Activated CD4-positive, alpha-beta T cell treated with anti-CD3 and anti-CD28 coated beads for 24 hours (primary cell): ENCODE measurements at places on chromosomes 12 and 14.
A peak's percentile ranks its signal among the peaks of the same experiment; 100 is the strongest.

- no peak for DNase-seq
These were observed 344 bp downstream of the LPAR5 start for GRCh38 chr12:6635375-6635855.

DNA sequence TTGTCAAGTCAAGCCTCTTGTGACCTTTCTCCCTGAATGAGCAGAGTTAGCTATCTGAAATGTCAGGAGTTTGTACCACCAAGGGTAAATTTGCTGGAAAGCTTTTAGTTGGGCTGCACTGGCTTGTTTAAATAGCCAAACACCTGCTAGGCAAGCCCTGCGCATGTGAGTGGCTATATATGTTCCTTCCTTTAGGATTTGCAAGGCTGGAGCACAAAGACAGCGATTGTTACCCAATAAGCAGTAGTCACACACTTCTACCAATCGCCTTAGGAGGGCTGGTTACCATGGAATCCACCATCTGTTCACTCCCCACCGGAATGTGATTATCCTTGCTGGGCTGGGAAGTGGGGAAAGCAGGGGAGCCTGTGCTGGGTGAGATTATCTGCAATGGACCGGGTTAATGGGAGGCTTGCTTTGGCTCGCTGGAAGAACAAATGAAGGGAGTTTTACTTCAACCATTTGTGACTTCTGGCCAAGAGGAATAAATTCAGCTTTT lies 102.5 kb downstream of the FGD4 start:
- DNase-seq, result no peak

DNA sequence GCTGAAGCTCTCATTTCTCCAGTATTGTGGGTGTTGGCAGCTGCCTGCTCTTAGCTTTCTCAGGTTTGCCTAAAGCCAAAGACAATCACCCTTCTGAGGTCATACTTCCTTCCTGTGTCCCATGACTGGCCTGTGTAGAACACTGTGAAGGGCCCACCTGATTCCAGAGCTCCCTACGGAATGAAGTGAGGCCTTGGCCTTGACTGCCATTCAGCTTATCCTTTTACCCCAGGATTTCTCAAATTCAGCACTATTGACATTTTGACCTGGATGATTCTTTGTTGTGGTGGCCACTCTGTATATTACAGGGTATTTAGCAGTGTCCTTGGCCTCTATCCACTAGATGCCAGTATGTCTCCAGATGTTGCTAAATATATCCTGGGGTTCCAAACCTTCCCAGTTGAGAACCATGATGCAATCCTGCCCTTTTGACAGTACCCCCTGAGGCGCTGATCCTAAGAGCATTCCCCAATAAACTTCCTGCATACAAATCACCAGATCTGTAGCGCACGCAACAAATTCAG lies 112.3 kb upstream of the KRR1 start:
- no peak for DNase-seq

DNA sequence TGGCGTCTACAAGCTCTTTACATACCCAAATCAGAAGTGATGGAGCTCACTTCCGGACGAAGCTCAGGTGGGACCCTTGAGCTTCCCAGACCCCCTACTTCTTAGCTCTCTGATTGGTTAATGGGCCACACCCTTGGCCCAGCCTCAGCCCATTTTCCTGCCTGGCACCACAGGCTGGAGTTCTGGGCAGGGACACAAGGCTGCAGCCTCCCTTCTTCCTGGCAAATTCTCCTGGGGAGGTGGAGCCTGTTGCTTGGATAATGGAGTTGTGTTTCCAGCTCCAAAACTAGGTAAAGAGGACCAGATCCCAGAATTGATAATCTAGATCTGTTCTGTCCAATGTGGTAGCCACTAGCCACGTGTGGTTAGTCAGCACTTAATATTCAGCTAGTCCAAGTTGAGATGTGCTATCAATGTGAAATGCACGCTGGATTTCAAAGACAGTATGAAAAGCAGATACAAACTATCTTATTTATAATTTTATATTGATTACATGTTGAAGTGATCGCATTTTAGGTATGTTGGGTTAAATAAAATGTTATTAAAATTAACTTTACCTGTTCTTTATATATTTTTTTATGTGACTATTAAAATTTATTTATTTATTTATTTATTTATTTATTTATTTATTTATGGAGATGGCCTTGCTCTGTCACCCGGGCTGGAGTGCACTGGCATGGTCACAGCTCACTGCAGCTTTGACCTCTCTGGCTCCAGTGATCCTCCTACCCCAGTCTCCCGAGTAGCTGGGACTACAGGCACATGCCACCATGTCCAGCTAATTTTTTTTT lies 12.6 kb upstream of the FAIM2 start:
- no peak for DNase-seq

DNA sequence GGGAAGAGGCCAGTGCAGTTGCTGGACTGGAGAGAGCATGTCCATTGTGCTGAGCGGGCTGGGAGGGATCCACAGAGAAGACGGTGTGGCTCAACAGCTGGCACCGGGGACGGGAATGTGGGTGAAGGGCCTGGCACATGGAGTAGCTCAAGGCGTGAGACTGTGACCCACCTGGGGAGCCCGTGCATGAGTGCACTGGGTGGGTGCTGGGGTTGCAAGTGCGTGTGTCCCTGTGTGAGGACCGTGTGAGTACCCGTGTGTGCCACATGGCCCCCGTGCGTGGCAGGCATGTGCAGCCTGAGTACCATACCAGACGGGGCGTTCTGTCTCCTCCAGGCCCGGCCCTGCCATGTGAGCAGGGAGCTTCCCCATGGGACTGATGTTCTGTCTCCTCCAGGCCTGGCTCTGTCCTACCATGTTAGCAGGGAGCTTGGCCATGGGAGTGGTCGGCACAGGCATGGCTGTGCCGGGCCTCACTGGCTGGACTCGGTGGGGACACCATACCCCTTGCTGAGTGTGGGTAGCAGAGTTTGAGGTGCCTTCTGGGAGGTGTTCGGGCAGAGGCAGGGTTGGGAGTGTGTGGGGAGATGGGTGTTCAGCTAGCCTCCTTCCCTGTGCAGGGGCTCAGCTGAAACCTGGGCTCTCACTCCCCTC lies 234.4 kb downstream of the TMEM121 start:
- no peak for DNase-seq

- DNase-seq, result no peak
These were observed 257.4 kb downstream of the ZFP36L1 start for GRCh38 chr14:68535404-68536017.

GRCh38 chr14:102141797-102142196 lies 2.1 kb downstream of the WDR20 start:
- DNase-seq, result no peak

GRCh38 chr14:22112004-22112403 lies 438.4 kb upstream of the OR4E1 start:
- peak; percentile 29 for DNase-seq

DNA sequence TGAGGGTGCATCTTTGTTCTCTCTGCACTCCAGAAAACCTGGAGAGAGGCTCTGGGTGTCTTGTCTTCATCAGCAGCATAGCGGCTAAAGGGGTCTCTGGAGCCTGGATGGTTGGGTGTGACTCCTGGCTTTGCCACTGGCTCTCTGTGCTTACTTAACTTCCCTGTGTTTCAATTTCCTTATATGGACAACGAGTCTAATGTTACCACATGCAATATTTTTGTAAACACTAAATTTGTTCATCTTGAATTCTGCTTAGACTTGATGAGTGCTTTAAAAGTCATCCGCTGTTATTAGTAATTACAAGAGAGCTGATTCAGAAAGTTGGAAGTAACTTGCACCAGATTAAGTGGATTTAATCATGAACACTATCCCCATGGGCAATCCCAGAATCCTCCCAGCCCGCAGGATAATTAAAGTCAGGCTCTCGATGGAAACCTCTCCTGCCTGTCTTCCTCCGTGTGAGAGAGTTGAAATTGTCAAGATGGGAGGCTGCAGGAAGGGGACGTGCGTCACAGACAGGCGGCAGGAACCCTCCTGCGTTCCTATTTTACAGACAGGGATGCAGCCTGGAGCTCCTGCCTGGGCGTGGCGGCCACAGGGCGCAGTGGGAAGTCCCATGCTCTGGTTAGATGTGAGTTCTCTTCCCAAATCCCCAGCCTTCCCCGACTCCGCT lies 201.2 kb downstream of the TTC8 start:
- no peak for DNase-seq

- no peak for DNase-seq
These were observed 38.3 kb upstream of the CATSPERB start for GRCh38 chr14:91770185-91770584.

- no peak for DNase-seq
These were observed 38.2 kb upstream of the GSG1 start for GRCh38 chr12:13141686-13142085.

- no peak for DNase-seq
These were observed 128.0 kb downstream of the ATP23 start for GRCh38 chr12:58069268-58069963.

GRCh38 chr12:28824193-28824846 lies 324.8 kb upstream of the FAR2 start:
- DNase-seq, result no peak

GRCh38 chr14:57066887-57067513 lies 201.7 kb downstream of the EXOC5 start:
- DNase-seq, result peak; percentile 7

DNA sequence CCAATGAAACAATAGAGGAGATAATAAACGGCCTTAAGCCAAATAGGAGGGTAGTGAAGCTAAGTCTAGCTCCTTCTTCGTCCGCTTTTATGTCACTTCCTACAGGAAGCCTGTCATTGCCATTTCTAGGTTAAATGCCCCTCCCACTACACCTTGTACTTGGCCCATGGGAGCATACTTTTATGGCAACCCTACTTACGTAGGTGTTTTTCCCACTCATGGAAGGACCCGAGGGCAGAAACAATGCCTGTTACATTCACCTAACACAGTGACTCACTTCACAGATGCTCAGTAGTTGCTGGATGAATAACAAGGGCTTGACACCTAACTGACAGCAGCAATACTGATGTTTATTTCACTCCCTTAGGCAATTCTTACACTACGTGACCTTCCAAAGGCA lies 44.5 kb downstream of the ALKBH1 start:
- DNase-seq, result no peak

- DNase-seq, result no peak
These were observed 284.9 kb downstream of the RGS6 start for GRCh38 chr14:72217135-72217534.

GRCh38 chr12:105935981-105936380 lies 202.8 kb downstream of the NUAK1 start:
- no peak for DNase-seq

DNA sequence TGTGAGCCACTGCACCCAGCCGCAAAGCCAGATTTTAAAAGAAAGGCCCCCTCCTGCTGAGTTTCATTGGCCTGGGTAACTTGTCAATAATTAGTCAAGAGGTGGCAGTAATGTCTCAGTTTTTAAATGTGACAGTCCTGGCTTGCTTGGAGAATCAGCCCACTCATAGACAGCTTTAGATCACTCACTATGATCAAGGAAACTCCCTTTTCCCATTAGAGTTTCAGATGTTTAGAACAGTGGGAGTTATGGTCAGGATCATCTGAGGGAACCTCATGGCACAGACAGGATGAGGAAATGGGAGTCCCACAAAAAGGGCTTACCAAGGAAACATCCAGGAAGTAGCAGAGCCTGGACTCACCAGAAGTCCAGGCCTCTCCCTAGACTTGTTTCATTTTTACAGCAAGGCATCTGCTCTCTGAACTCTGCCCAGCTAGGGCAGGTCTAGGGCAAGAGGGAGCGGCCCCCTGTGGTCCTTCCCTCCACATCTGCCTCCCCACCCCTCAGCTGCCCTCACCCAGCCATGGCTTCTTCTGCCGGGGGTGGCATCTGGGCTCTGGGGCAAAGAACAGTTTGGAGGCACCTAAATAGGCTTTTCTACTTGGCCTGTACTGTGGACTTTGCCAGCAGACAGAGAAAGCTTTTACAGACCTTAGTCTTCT lies 11.2 kb downstream of the BCL2L14 start:
- DNase-seq, result no peak

DNA sequence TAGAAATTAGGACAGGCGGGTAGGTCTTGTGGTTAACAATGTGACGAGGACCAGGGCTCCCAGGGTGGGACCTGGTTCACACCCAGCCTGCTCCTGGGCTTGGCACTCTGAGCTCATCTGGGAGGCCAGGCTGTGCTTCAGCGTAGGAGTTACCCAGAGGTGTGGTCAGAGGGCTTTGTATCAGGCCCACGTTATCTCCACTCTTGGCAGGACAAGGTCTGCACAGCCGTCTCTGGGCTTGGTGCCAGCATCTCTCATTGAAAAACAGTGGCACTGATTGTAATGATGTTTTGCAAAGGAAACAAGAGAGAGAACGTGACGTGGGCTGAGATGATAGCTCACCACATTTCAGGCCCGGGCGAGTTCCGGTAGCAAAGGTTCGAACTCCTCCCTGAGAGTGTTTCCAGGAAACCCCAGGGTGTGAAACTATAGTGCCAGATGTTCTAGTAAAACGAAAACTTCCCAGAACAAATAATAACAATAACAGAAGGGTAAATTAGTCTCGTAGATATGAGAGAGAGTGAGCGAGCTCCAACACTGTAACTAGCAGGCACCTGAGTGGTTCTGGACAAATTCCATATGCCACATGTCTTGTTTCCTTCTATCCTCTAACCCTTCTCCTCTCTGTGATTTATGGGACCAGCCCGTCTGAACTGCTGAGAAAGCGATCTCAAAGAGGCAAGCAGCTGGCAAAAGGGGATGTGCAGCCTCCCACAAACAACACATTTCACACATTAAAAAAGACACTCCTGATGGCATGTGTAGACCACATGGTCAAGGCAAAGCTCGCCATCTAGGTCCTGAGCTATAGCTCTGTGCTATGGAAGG lies 227.3 kb downstream of the KTN1 start:
- peak; percentile 23 for DNase-seq

- DNase-seq, result no peak
These were observed 226.1 kb upstream of the PRKD1 start for GRCh38 chr14:30153717-30154116.

DNA sequence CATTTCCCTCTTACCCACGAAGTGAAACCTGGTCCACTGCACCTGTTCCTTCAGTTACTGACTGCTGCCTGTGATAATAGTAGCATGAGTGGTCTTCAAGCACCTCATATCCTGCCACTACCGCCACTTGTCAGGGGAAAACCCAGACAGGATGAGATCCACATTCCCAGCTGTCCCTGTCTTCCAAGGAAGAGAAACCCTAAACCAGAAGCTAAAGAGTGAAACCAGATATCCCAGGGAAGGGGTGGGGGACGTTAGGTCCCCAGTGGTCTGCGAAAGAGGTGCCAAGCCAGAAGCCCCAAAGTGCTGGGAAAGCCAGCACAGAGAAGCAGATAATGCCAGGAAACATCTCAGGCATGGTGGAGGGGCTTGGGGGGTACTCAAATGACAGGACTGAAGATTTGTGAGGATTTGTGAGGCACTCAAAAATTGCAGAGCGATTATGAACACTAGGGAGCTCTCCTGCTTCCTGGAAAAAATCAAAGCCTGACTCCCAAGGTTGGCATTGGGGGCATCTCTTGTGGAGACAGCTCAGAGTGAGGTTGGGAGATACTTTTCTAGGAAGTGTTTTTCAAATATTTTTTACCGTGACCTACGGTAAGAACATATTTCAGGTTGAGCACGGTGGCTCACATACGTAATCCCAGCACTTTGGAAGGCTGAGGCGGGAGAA lies 77.9 kb downstream of the TMEM30B start:
- no peak for DNase-seq

GRCh38 chr12:63353559-63353958 lies 202.6 kb upstream of the AVPR1A start:
- no peak for DNase-seq
